Esophagus squamous epithelium (tissue), 5 donors: ENCODE measurements at places on chromosomes 2 and 18. TPM values are rescaled to one million over a fixed set of nuclear protein-coding genes. Genes with fewer than 3 reads are reported as not detected.

DNA sequence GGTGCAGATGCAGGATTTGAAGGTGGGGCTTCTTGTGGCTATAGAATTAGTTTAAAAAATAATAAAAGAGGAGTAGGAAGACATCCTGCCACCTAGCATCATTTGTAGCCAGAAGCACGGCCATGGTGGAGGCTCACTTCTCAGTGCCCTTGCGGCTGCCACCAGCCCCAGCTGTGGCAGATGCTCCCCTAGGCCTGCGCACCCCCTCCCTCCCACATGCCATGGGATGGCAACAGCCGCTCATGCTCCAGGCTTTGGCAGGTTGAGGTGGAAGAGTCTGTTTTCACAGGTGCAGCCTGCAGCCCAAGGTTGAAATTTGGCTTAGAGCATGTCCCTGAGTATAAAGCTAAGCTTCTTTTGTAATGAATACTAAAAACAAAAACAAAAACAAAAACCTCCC, 96.4 kb downstream of the GATA6 start:
- no peaks in the 10 kb centered on the region for H3K4me1 ChIP-seq
- H3K27me3 ChIP-seq = peaks cover 2% of the 10 kb centered on the region
- H3K36me3 ChIP-seq = no peaks in the 10 kb centered on the region
- no peak overlapping the region for H3K4me3 ChIP-seq
- H3K27ac ChIP-seq = no peak overlapping the region
- DNase-seq = no peak

DNA sequence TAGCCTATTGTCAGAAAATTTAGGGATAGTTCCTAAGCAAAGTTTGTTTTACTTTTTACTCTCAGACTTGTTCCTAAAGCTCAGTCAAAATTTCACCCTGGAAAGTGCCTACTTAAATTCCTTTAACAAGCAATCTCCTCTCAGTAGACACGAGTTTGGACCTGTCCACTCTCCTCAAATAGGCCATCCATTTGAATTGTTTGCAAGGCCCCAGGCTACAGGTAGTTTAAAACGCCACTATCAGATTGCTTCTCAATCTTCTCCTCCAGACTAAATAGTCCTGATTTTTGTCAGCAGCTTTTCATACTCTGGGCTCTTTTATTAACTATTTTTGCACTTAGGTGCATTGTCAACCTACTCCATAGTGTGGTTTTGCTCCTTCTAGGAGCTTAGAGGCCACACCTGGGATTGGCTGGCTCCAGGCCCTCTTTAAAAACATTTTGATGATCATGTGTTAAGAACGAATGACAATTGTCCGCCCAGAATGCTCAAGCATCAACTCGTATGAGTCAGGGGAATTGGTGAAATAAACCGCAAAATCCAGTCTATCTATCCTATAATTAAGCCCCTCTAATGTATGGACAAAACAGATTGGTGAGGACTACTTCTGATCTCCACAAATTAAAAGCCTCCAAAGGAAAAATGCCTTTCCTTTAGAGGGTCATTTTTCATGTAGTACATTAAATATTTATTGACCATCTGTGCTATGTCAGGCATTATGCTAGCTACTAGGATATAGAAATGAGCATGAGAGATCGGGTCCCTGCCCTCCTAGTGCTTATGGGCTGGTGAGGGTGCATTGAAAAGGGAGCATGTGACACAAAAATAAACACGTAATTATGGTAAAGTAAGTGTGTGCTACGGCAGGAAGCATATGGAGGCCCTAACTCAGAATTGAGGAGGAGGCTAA, 333.8 kb upstream of the TNP1 start:
- no peak overlapping the region for H3K27ac ChIP-seq
- H3K36me3 ChIP-seq = no peaks in the 10 kb centered on the region
- no peak overlapping the region for H3K4me3 ChIP-seq
- no peaks in the 10 kb centered on the region for H3K4me1 ChIP-seq
- H3K27me3 ChIP-seq = no peaks in the 10 kb centered on the region

CAPN14 gene
- total RNA-seq = 316 TPM

- no peaks in the 10 kb centered on the region for H3K27me3 ChIP-seq
- no peaks in the 10 kb centered on the region for H3K36me3 ChIP-seq
- H3K4me1 ChIP-seq = no peaks in the 10 kb centered on the region
Measured at GRCh38 chr2:103346780-103347179, 584.9 kb downstream of the TMEM182 start.

- no peak overlapping the region for H3K4me3 ChIP-seq
- peaks cover 4% of the 10 kb centered on the region for H3K4me1 ChIP-seq
- H3K27ac ChIP-seq = peak overlapping the region; percentile 52
- peak; percentile 26 for DNase-seq
Measured at GRCh38 chr2:47309952-47310800, 92.8 kb upstream of the MSH2 start.

DNA sequence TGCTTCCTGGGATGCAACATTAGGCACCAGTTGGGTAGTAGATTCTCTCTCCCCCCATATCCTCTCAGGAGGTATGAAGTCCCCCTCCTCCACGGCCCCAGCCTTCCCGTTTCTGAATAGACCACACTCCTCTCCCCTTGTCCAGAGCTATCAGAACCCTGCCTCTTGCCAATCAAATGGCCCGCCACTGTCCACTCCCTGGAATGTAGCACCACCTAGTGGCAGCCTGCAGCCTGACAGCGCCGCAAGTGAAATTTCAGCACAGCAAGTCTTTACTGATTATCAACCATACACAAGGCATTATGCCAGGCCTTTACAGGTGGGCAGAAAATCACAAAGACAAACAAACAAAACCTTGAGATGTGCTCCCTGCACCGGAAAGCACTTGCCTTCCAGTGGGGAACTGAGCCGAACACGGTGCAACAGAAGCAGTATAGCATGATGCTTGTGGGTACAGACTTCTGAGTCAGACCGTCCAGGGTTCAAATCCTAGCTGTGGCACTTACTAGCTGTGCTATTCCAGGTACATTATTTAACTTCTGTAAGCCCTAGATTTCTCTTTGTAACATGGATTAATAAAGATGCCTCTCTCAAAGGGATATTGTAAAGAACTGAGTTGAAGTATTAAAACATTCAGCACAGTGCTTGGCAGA, 174.0 kb downstream of the SMAD2 start:
- H3K36me3 ChIP-seq = no peaks in the 10 kb centered on the region
- H3K4me1 ChIP-seq = no peaks in the 10 kb centered on the region
- no peak overlapping the region for H3K27ac ChIP-seq
- no peaks in the 10 kb centered on the region for H3K27me3 ChIP-seq
- no peak overlapping the region for H3K4me3 ChIP-seq
- DNase-seq = no peak

GRCh38 chr2:55224761-55225261, 7.3 kb downstream of the CLHC1 start:
- H3K4me3 ChIP-seq = no peak overlapping the region
- no peaks in the 10 kb centered on the region for H3K27me3 ChIP-seq
- DNase-seq = no peak
- peaks cover 27% of the 10 kb centered on the region for H3K4me1 ChIP-seq
- H3K27ac ChIP-seq = no peak overlapping the region
- H3K36me3 ChIP-seq = no peaks in the 10 kb centered on the region

GRCh38 chr2:166375736-166376487, at the start of gene SCN9A:
Gene SCN9A, minus strand, starts transcription at chr2:166375944. Its CDS starts 64,188 bp downstream, at chr2:166311756.
- peak within 1 kb of the TSS; percentile 51 for H3K4me3 ChIP-seq
- H3K27me3 ChIP-seq = no peaks in the 10 kb centered on the region
- no peak for DNase-seq
- H3K4me1 ChIP-seq = peaks cover 21% of the 10 kb centered on the region
- peak within 1 kb of the TSS; percentile 43 for H3K27ac ChIP-seq
- H3K36me3 ChIP-seq = no peaks in the 10 kb centered on the region

DNA sequence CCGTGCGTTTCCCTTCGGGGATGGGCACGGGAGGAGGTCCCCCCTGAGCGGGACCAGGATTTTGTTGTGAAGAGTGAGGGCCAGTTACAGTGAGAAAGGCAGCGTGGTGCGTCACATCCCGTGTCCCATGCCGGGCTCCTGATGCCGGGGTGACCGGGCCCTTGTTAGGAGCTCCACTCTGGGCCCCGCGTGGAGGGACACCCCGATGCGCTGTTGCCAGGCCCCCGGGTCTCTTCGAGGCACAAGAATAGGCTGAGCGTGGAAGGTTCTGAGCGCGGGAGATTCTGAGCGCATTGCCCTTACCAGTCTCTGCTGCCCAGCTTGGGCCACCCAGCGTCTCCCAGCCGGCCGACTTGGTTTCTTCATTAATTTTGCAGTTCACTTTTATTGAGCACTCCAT, 17.6 kb downstream of the CTDP1 start:
- H3K4me3 ChIP-seq = no peak overlapping the region
- peaks cover 15% of the 10 kb centered on the region for H3K36me3 ChIP-seq
- H3K27ac ChIP-seq = no peak overlapping the region
- H3K4me1 ChIP-seq = no peaks in the 10 kb centered on the region

- H3K4me1 ChIP-seq = no peaks in the 10 kb centered on the region
- H3K27me3 ChIP-seq = no peaks in the 10 kb centered on the region
- no peaks in the 10 kb centered on the region for H3K36me3 ChIP-seq
- no peak for DNase-seq
- no peak overlapping the region for H3K4me3 ChIP-seq
- H3K27ac ChIP-seq = no peak overlapping the region
Measured at GRCh38 chr2:56086336-56086735, 97.5 kb upstream of the CCDC85A start.

DNA sequence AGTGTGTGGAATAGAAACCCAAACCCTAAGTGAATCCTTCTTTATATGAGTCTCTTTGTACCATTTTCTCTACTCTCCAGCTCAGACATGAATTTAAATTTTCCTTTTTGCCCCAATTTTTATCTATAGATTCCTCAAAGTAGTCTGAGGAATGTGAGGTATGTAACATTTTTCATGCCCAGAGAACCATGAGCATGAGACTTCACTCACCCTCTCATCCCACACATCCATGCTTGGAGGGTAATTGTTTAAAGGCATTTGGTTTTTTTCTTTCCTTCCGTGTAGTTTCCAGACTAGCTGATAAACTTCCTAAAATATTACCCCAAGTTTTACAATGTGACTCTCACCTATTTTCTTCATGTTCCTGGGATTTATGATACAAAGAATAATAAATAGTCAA, 2056.8 kb upstream of the CELF4 start:
- H3K36me3 ChIP-seq = no peaks in the 10 kb centered on the region
- no peaks in the 10 kb centered on the region for H3K4me1 ChIP-seq
- no peak overlapping the region for H3K4me3 ChIP-seq
- no peak overlapping the region for H3K27ac ChIP-seq
- no peaks in the 10 kb centered on the region for H3K27me3 ChIP-seq

DNA sequence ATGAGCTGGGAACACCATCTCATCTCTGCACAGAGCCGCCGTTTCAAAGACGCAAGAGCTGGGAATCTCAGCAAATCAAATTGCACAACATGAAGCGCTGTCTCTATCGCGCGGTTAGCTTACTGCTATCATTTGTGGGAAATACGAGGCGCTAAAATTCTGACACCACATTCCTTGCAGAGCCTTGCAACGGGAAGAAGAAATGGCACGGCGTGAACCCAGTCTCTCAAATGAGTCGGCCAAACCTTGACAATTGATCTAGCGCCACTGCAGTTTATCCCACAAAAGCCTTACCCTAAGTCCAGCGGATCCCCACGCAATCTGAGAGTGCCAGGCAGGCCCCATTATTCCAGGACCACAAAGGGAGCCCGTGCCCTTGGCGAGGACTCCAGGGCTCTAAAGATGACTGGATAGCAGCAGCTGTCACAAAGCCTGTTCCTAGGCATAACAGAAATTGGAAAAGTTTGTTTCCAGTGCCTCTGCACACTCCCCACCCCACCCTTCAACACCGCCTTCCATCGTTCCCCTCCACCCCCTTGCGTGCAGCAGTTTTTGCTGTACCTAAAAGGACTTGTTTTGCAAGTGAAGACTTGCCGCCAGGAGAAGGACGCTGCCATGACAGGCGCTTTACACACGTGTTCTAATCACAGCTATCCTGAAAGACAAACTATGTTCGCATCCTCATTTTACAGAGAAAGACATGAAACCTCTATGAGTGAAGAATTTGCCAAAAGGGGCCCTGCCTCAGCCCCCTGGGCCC, 252.4 kb downstream of the EIPR1 start:
- no peaks in the 10 kb centered on the region for H3K27me3 ChIP-seq
- H3K4me3 ChIP-seq = no peak overlapping the region
- H3K27ac ChIP-seq = no peak overlapping the region
- no peaks in the 10 kb centered on the region for H3K4me1 ChIP-seq
- no peak for DNase-seq

IL18R1 gene
- total RNA-seq = 0.45 TPM

UGT1A4 gene
- 1.1 TPM for total RNA-seq
